ENCODE measurements at places on chromosomes 1 and 21. TPM values are rescaled to one million over a fixed set of nuclear protein-coding genes. Genes with fewer than 3 reads are reported as not detected.

DNA sequence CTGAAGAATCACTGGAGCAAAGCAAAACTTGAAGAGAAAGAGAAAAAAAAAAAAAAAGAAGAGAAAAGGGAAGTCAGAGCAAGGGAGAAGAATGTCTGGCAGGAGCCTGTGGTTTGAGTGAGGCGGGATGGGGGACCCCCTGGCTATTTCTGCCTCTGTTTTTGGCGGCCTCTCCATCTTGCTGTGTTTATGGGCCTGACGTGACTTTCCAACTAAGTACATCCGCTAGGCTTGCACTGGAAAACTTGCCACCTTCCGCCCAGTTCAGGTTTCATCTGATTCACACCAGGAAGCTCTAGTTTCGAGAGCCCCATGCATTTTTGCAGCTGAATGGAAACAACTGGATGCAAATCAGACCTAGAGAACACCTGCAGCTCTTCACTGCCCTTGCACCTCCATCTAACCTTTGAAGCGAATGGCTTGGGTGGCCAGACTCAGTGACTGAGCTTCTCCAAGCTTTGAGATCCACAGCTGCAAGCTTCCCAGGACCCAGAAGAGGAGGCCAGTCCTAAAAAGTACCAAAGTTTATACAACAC, 28.0 kb downstream of the TBX15 start:
- H3K36me3 ChIP-seq = peaks cover 44% of the 10 kb centered on the region
- no peak overlapping the region for H3K27ac ChIP-seq
- no peaks in the 10 kb centered on the region for H3K27me3 ChIP-seq
- H3K4me1 ChIP-seq = no peaks in the 10 kb centered on the region
- H3K4me3 ChIP-seq = no peak overlapping the region
- DNase-seq = no peak

DNA sequence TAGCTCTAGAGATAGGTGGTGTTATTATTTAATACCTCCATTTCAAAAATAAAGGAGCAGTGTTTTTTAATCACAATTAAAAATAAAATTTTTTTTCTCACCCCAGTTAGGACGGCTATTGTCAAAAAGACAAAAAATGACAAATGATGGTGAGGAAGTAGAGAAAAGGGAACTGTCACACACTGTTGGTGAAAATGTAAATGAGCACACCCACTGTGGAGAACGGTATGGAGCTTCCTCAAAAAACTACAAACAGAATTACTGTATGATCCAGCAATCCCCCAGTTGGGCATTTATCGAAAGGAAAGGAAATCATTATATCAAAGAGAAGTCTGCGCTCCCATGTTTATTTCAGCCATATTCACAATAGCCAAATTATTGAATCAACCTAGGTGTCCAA, 148.7 kb upstream of the NR5A2 start:
- no peaks in the 10 kb centered on the region for H3K4me1 ChIP-seq
- DNase-seq = no peak
- H3K36me3 ChIP-seq = no peaks in the 10 kb centered on the region
- no peak overlapping the region for H3K4me3 ChIP-seq
- no peaks in the 10 kb centered on the region for H3K27me3 ChIP-seq

GRCh38 chr21:33699277-33699676, 57.0 kb downstream of the ITSN1 start:
- peaks cover 13% of the 10 kb centered on the region for H3K4me1 ChIP-seq
- no peak for DNase-seq
- no peaks in the 10 kb centered on the region for H3K36me3 ChIP-seq

GRCh38 chr1:31624309-31624708, 6.8 kb downstream of the HCRTR1 start:
- H3K36me3 ChIP-seq = peaks cover 4% of the 10 kb centered on the region
- H3K27me3 ChIP-seq = no peaks in the 10 kb centered on the region
- H3K4me3 ChIP-seq = no peak overlapping the region
- no peak overlapping the region for H3K27ac ChIP-seq

- H3K27me3 ChIP-seq = no peaks in the 10 kb centered on the region
- no peak overlapping the region for H3K4me3 ChIP-seq
- no peaks in the 10 kb centered on the region for H3K36me3 ChIP-seq
- no peak overlapping the region for H3K27ac ChIP-seq
- DNase-seq = no peak
These were observed 3.3 kb upstream of the RHBG start for GRCh38 chr1:156365754-156366153.

GRCh38 chr1:51325878-51326755, 4.2 kb downstream of the TTC39A start:
- no peak overlapping the region for H3K4me3 ChIP-seq
- no peak overlapping the region for H3K27ac ChIP-seq
- DNase-seq = no peak
- no peaks in the 10 kb centered on the region for H3K36me3 ChIP-seq
- H3K27me3 ChIP-seq = no peaks in the 10 kb centered on the region
- H3K4me1 ChIP-seq = peaks cover 5% of the 10 kb centered on the region

- no peak overlapping the region for H3K4me3 ChIP-seq
- DNase-seq = no peak
- H3K27ac ChIP-seq = no peak overlapping the region
- no peaks in the 10 kb centered on the region for H3K36me3 ChIP-seq
- no peaks in the 10 kb centered on the region for H3K4me1 ChIP-seq
These were observed 17.1 kb downstream of the RGL1 start for GRCh38 chr1:183821889-183822611.

- no peak for DNase-seq
- no peak within 1 kb of the TSS for H3K27ac ChIP-seq
- H3K4me3 ChIP-seq = no peak within 1 kb of the TSS
- no peaks in the 10 kb centered on the region for H3K4me1 ChIP-seq
- H3K27me3 ChIP-seq = no peaks in the 10 kb centered on the region
These were observed at the start of gene BACE2 for GRCh38 chr21:41167348-41168342. Gene BACE2 (plus strand): TSS chr21:41168160. CDS start chr21:41168264, 104 bp downstream.

NTNG1 gene
- not detected for total RNA-seq

DNA sequence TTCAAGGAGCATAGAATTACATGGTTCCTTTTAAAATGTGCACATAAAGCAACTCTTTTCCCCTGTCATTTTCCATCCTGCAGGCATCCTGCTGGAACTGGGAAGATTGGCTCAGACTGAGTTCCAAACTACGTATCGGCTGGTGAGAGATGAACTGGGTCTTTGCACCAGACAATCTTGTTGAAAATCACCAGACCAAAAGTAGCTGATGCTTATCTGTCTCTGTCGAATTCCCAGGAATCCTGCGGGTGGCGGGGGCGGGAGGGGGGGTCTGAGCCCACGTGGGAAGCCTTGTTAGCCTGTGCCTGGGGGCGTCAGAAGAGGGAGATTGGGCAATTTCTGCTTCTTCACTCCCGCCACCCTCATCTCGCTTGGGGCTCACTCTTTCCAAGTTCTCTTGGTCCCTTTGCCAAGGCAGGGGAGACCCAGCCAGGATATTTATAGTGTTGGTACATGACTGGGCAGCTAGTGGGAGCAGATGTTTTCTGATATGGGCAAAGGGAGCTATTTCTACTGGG, 90.1 kb upstream of the SLC25A33 start:
- no peak for DNase-seq
- no peak overlapping the region for H3K27ac ChIP-seq

- H3K27me3 ChIP-seq = no peaks in the 10 kb centered on the region
- H3K36me3 ChIP-seq = no peaks in the 10 kb centered on the region
- no peaks in the 10 kb centered on the region for H3K4me1 ChIP-seq
- no peak overlapping the region for H3K27ac ChIP-seq
These were observed 54.2 kb downstream of the IFI44 start for GRCh38 chr1:78703806-78704205.

CD52 gene
- not detected for total RNA-seq

DNA sequence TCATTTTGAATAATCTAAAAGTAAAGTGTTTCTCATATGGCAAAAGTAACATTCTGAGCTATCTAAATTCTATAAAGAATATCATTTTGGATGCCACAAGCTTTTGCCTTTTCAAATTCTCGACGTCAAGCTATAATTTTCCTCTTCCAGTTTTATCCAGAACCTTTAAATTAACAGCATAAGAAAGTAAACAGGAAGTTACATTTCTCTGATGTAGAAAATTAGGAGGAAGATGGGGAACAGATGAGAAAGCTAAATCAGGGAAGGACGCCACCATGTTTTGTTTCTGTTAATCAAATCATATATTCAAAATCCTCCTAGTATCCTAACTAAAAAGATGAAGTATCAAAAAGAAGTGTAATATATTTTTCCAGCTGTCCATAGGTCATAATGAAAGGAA, 8.8 kb upstream of the CAMSAP2 start:
- no peak for DNase-seq
- no peaks in the 10 kb centered on the region for H3K4me1 ChIP-seq
- H3K36me3 ChIP-seq = no peaks in the 10 kb centered on the region

DNA sequence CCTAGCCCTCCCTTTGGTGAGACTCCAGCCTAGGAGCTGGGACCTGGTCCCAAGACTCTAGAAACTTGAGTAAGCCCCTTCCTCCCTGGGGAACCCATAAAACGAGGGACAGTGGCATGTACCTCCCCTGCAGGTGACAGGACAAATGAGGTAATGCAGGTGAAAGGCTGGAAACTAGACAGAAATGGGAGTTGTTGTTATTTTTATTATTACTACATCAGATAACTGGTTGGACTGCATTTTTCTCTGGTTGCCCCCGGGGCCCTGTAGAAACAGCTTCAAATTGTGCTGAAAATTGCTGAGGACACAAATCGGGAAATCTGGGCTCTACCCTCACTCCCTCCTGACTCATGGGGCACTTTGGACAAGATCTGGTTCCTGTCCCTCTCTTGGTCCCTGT, 132.3 kb upstream of the WNT4 start:
- peaks cover 7% of the 10 kb centered on the region for H3K27me3 ChIP-seq
- no peak overlapping the region for H3K27ac ChIP-seq
- H3K36me3 ChIP-seq = no peaks in the 10 kb centered on the region
- H3K4me3 ChIP-seq = no peak overlapping the region
- H3K4me1 ChIP-seq = peaks cover 4% of the 10 kb centered on the region

SRGAP2 gene
- total RNA-seq = 60.7 TPM

NUP210L gene
- total RNA-seq = 0.04 TPM

DCST1 gene
- total RNA-seq = not detected

DNA sequence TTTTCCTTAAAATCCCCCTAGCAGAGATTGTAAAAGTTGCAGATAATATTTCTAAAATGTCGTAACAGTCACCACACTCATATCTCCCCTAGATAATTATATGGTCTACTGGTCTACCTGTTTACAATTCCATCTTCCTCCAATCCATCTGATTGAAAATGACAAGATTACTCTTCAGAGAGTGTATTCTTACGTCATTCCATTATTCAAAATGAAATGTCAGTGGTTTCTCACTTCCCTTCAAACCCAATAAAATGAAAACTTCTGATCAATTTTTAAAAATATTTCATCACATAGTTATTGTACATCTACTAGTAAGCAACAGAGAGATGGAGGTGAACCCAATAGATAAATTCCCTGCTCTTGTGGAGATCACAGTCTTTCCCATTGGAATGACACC, 202.2 kb upstream of the C8B start:
- no peaks in the 10 kb centered on the region for H3K4me1 ChIP-seq
- no peak overlapping the region for H3K27ac ChIP-seq
- no peaks in the 10 kb centered on the region for H3K27me3 ChIP-seq
- no peak overlapping the region for H3K4me3 ChIP-seq
- H3K36me3 ChIP-seq = no peaks in the 10 kb centered on the region
- DNase-seq = no peak

DNA sequence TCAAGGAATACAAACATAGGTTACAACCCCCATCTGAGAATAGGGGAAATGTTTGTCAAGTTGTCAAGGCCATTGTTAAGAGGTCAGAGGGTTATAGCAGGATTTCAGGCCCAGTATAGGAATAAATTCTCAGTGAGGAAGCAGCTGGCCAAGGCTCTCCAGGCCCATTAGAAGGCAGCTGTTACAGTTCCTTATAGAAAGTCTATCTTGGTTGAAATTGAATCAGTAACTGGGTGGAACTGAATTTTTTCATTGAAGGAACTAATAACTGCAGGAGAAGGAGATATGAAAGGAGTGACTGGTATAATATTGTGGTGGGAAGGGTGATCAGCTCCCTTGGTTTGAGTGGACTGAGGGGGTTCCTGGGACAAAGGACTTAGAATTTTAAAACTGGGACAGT, 134.1 kb downstream of the CYYR1 start:
- H3K4me1 ChIP-seq = peaks cover 27% of the 10 kb centered on the region
- peak; percentile 40 for DNase-seq
- no peak overlapping the region for H3K4me3 ChIP-seq
- no peaks in the 10 kb centered on the region for H3K36me3 ChIP-seq

MYOCOS gene
- not detected for total RNA-seq

DNA sequence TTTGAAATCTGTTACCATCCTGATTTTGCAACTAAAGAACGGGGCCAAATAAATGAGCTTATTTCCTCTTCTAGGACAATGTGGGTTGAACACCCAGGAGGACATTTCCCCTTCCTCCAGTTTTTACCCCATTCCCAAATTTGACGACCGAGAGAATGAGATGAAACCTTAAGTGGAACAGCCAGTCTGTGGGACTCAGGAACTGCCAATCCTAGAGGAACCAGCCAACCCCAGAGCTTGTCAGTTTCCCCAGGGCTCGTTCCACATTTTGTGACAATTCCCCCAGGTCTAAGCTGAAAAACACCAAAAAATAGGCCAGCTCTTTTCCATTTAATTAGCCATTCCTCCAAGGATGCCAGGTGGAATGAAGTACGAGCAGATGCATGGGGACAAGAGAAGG, 21.3 kb upstream of the MAPKAPK2 start:
- H3K27ac ChIP-seq = peak overlapping the region; percentile 1
- H3K36me3 ChIP-seq = no peaks in the 10 kb centered on the region
- H3K4me3 ChIP-seq = no peak overlapping the region
- peaks cover 46% of the 10 kb centered on the region for H3K4me1 ChIP-seq

DNA sequence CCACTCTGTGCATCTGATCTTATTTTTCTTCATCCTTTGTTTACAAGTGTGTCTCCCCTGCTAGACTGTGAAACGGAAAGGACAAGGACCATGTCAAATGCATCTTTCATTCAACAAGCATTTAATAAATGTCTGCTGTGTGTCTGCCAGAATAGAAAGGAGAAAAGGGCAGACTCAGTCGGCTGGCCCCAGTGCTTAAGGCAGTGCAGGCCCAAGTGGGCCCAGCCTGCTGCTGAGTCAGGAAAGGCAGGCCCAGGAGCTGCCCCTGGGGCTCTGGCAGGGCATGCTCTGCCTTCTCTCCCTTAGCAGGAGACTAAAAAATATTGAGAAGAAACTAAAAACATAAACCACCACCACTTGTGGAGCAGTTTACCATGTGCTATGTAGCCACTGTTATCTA, 38.1 kb downstream of the PLEKHA6 start:
- H3K27ac ChIP-seq = no peak overlapping the region
- no peaks in the 10 kb centered on the region for H3K27me3 ChIP-seq
- H3K4me3 ChIP-seq = no peak overlapping the region
- DNase-seq = no peak
- H3K36me3 ChIP-seq = no peaks in the 10 kb centered on the region

FMOD gene
- total RNA-seq = 7.5 TPM

AJAP1 gene
- total RNA-seq = not detected

DNA sequence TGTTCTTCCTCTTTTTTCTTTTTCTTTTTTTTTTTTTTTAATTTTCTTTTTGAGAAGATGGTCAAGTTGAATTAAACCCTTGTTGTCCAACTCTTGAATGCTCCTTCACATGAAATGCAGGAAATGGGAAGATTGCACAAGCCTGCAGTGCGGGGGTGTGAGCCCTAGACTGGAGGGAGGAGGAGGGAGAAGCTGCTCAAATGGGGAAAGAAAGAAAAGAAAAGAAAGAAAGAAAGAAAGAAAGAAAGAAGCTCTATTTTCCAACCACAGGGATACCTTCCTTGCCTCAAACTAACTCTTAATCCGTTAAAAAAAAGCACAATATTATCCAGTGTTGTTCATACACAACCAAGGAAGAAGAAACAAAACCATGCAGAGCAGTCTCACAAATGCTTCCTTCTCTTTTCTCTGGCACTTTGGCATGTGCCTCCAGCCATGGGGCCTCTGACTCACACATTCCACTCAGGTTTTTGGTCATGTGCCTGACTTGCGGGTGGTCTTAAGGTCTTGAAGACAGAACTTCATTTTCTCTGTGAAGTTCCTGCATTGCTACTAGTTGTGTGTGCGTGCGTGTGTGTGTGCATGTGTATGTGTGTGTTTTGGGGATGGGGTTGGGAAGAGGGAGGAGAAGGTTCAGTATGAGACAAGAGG, 276.1 kb downstream of the RPS6KC1 start:
- no peaks in the 10 kb centered on the region for H3K36me3 ChIP-seq
- DNase-seq = peak; percentile 66
- H3K27me3 ChIP-seq = no peaks in the 10 kb centered on the region

Data from SJCRH30 (cell line).